ENCODE measurements at places on chromosomes 2 and 18. TPM values are rescaled to one million over a fixed set of nuclear protein-coding genes. Genes with fewer than 3 reads are reported as not detected.

GRCh38 chr18:6557057-6557769 is 142.5 kb upstream of the L3MBTL4 start:
- DNase-seq = no peak

GRCh38 chr18:36737316-36737715 is 91.5 kb downstream of the TPGS2 start:
- no peak for DNase-seq

GRCh38 chr2:200861617-200862155 is 2.8 kb downstream of the CLK1 start:
- no peak for DNase-seq

DNA sequence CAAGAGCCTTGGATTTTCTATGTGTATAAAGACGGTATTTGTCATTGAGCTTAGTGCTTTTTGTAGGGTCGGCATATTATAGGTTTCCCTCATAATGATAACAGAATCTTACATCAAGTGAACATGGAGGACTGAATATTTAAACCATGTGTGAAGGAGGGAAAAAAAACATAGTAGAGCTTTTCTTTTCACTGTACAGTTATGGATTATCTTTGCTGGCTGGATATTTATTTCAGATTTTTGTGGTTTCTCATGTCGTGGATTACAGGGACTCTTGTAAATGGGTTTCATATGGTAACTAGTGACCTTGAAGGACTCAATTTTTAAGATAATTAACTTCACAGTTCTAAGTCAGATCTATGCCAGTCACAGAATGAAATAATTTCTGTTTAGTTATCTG is 330.2 kb upstream of the NRP2 start:
- no peak for DNase-seq

- no peak for DNase-seq
Observed at GRCh38 chr2:985317-985898, 34.8 kb downstream of the SNTG2 start.

DNA sequence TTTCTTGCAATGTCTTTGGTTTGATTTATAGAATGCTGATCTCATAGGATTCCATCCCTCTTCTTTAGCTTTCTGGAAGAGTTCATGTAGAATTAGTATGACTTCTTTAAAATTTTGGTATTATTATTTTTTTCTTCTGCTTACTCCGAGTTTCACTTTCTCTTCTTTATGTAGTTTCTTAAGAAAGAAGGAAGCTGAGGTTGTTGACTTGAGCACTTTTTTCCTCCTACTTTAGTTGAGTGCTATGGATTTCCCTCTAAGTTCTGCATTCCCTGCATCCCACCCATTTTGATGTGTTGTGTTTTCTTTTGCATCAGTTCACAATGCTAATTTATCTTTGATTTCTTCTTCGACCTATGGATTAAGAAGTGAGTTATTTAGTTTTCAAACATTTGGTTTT is 78.9 kb upstream of the SPRED2 start:
- DNase-seq = no peak

- DNase-seq = no peak
Observed at GRCh38 chr18:58161659-58162058, 117.6 kb downstream of the NEDD4L start.

DNA sequence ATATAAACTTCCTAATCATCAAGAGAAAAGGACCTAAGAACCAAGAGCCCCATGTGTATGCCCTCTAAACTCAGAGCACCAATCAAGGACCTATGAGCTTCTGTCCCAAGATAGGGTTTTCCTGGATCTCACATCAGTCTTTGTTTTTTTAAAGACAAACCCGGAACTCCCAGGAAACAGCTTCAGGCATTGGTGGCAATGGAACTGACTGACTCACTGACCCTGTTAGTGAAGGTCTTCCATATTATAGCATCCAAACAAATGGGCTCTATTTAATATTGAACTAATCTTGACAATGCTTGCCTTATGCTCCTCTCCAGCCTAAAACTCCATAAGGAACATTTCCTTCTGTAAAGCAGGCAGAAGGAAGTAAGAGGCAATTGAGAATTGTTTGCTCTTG is 63.5 kb upstream of the RPE start:
- no peak for DNase-seq

GRCh38 chr2:71120195-71120594 is 9.8 kb downstream of the MCEE start:
- no peak for DNase-seq

- DNase-seq = peak; percentile 91
Observed at GRCh38 chr2:192267484-192267883, 72.8 kb upstream of the TMEFF2 start.

DNA sequence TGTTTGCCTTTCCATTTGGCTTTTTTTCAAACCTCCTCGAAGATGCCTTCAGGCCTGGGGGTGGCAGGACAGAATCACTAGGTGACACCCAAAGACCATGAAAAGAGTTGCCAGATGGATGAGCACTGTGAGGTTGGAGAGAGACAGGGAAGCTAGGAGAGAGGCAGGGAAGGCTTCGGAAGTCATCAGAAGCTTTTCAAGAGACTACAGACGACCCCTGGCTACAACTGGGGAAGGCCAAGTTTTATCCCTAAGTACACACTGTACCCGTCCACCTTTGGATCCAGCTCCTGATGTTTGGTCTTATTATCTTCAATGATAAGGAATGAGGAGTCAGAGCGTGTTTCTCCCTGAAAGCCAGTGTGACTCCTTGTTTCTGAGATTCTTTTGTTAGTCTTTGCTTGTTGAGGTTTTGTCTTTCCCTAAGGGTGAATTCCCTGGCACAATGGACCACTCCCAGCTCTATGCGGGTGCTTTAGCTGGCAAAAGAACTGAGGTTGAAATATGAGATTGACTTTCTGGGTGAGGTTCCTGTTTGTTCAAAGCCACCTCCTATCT is 33.4 kb upstream of the SLC9A2 start:
- DNase-seq = no peak

MGAT4A gene
- under 0.01 TPM for total RNA-seq

DSEL gene
- 100 TPM for total RNA-seq

RAB1A gene
- 114 TPM for total RNA-seq

ST8SIA5 gene
- total RNA-seq = not detected

CDH2 gene
- total RNA-seq = 111 TPM

KCNJ13 gene
- total RNA-seq = not detected

FBXO36 gene
- total RNA-seq = 2.2 TPM

SP5 gene
- total RNA-seq = not detected

GBX2 gene
- total RNA-seq = not detected
